ENCODE measurements at places on chromosomes 2 and 18.
A peak's percentile ranks its signal among the peaks of the same experiment; 100 is the strongest.

DNA sequence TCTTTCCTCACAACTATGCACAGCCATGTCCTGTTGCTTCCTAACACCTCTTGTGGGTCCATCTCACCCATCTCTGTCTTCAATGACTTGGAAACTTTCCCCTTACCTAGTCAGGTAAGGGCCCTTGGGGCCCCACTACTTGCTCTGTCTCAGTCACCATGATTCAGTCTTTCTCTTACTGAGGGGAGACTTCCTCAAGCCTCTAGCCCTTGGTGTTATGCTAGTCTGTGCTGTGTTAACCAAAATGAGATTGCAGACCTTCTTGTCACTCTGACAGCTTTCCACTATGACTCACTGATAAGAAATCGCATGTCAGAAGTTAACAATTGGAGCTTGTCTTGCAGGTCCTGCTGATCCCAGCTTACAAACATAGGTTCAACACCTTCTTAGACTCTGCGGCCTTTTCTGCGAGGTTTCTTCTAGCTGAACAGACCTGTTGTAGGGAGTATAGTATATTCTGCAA lies 65.3 kb downstream of the WDR75 start:
- DNase-seq, result no peak

- DNase-seq, result no peak
Measured at GRCh38 chr2:10619643-10620042, 70.1 kb downstream of the NOL10 start.

DNA sequence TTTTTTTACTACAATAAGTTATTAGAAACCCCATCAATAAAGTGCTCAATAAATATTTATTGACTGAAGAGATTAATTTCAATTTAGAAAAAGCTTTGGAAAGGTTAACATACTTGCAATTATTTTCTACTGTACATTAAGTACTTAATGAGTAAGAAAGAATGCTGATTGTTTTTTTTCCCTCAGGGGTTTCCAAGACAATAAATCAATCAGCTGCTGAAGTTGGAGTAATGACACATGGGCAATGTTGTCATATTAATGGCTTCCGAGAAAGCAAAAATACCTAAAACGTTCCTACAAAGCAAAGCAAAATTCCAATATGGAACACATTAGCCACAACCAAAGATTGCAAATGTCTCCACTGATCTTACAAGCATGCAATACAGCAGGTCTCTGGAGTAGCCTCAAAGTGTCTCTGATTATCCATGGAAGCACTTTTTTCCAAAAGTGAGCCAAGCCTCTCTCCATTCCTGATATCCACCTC lies 66.7 kb downstream of the ZC3H6 start:
- DNase-seq, result no peak

DNA sequence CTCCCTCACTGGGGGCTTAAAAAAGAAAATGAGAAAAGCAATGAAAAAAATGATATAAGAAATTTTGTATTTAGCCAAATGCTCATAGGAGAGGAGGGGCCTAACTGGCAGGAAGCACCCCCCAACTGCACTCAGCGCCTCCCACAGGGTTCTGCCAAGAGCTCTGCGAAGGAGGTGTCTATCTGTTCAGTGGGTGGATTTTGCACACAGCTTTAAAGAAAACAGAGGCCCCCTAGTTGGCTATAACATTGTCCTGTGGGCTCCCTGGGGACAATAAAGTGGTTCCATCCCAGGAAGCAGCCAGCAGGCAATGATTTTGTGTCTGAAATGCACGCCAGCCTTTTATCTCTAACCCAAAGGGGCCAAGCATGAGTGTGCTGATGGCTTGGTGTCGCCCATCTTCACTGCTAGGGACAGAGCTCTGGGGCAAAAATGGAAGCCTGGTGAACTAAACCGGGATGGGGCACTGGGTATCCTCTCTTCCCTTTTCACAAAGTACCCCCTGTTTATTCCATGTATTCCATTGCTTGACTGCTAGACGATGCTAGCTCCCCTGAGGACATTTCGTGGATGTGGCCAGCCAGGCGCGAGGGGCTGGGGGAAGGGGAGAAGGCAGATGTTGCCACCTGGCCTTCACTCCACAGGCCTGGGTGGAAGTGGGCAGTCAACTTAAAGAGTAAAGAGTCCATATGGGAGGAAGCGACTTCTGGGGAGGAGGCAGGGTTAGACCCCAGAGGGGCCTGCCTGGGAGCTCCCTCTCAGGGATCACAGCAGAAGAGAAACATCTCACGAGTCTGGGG lies 205.7 kb downstream of the CYP26B1 start:
- no peak for DNase-seq

- DNase-seq, result no peak
Measured at GRCh38 chr2:13091455-13091854, 374.7 kb downstream of the TRIB2 start.

DNA sequence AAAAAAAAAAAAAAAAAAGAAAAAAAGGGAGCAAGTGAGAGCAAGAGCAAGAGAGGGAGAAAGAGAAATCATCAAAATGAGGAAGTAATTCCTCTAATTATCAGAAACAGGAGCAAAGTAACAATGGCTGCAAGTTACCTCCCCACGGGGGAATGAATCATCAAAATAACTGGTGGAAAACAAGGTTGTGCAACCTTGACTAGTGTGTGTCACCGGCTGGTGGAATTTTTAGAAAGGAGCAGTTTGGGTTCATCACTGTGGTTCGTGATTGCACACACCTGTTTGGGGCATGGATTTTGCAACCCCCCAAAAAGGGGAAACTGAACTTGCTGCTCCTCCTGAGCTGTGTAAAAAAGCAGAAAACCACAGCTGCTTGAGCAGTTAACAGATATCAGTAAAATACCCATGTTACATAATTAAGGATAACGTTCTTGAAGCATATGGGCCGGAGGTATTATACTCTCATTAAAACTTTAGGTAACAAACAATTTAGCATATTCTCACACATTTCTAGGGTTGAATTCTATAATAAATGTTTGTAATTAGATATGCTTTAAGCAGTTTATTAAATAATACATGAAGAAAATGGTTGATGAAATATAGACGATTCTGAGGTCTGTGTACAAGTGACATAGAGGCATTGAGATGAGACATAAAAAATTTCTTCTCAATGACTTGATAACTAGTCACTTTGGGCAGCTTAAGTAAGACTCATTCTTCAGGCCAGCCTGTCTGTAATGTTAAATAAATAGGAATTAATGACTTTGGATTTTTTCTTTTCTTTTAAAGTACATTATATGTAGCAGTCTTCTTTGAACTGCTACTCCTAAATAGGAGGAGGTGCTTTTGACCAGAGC lies 184.2 kb upstream of the ZEB2 start:
- DNase-seq, result no peak

- DNase-seq, result no peak
Measured at GRCh38 chr18:8735274-8735673, 29.9 kb downstream of the MTCL1 start.

GRCh38 chr2:54579682-54580620 lies 123.8 kb downstream of the SPTBN1 start:
- peak; percentile 76 for DNase-seq

- DNase-seq, result peak; percentile 74
Measured at GRCh38 chr2:111121828-111122630, 1.3 kb downstream of the BCL2L11 start.

DNA sequence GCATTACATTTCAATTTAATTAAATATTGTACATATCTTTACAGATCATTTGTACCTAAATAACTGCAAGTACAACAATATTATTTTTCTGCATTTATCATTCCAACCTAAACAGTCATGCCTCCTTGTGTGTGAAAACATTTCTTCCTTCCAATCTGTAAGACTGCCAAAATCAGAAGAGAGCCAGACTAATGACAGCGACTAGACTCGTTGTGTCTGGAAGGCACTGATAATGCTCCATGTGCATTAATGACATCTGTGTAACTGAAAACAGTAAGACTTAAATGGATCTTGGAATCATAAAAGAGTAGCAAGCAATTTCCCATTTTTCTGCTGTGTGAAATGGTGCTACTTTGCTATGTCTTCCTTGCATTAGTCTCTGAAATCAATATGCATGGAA lies 278.0 kb upstream of the DSEL start:
- no peak for DNase-seq

All from CD4-positive, alpha-beta T cell treated with Interleukin-6 at 100 ng/mL for 8 hours (primary cell).